Activated T-cell treated with anti-CD3 and anti-CD28 coated beads for 1 hour (primary cell): ENCODE measurements at places on chromosomes 7 and 10.

DNA sequence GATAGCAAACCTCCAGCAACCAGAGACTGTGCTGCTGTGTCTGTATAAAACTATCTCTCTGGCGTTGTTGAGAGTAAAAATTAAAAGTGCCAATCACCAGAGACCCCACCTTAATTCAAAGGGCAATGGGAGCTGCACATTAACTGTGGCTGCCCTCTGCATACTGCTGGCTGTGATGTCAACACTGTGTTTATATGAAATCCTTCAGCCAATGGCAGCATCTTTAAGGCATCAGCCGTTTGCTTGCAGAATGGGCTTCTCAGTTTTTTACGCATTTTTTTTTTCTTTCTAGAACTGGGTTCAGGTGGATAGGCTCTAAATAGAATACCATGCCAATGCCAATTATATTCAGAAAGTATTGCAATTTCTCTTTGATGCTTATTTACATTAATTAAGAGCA is 47.7 kb downstream of the CHN2 start:
- no peak for DNase-seq

- no peak for DNase-seq
Observed at GRCh38 chr7:44147026-44147991, 6.2 kb upstream of the MYL7 start.

GRCh38 chr10:30968711-30969110 is 63.0 kb downstream of the ZNF438 start:
- no peak for DNase-seq

DNA sequence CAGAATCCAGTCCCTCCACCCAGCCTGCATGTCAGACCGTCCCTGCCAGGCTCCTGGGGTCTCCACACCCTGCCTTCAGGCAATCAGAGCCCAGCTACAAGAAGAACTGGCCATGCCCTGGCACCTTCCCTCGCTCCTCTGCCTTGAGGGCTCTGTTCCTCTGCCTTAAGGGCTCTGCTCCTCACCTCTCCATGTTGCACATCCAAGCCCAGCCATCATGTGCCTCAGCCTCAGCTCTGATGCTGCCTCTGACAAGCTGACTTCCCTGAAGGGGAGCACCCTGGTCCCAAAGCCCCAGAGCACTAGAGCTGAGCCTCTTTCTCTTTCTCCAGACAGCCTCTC is 50.3 kb upstream of the ANTXRL start:
- DNase-seq, result no peak

DNA sequence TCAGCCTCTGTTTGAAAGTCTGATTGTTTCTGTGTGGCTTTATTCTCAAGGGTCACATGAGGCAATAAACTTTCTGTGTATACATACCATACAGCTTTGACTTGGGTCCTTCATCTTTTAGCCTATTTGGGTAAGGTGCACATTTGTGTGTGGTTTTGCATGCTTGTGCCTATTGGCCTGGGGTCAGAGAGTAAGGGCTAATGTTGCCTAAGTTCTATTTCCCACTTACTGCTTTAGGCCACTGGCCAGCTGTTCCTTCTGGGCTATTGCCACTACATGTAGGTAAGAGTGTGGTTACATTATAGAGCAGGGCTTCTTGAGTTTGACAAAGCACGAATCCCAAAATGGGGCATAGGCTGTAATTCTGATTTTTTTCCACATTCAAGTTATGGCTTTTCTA is 21.8 kb downstream of the BBIP1 start:
- no peak for DNase-seq
